ENCODE measurements at places on chromosomes 2 and 18. TPM values are rescaled to one million over a fixed set of nuclear protein-coding genes. Genes with fewer than 3 reads are reported as not detected.

DNA sequence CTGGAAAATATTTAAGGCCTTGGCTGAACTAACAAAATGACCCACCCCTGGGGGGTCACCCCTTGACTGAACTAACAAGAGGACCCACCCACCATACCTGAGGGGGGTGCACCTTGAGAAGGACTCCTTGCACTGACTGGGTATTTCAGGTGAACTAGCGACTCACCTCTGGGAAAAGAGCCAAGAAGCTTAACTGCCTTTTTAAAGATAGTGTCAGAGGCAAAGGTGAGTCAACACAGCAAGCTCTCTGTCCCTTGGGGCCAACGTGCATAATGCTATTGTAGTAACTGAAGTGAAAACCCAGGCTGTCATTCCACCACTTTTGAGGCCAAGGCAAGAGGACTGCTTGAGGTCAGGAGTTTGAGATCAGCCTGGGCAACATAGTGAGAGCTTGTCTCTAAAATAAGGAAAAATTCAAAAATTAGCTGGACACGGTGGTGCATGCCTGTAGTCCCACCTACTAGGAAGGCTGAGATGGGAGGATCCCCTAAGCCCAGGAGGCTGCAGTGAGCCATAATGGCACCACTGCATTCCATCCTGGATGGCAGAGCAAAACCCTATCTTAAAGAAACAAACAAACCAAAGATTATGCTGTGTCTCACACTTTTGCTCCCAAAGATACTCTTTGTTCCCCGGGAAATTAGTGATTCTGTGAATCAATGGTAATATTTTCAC is 36.4 kb upstream of the ZCCHC2 start:
- DNase-seq = peak; percentile 73

DNA sequence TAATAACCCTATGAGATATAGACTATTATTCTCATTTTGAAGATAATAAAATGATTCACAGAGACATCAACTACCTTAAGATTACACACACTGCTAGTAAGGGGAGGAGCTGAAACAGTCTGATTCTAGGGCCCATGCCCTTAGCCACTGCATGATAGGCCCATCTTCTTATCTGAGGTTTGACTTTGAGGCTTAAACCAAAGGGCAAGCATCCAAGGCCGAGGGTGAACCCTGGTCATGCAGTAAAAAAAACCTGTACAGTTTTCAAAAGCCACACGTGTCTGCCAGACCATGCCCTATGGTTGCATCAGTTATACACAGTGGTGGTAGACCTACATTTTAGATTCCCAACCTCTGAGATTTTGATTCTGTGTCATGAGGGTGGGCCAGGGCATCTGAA is 44.8 kb downstream of the POLE4 start:
- DNase-seq = no peak

- DNase-seq = no peak
Observed at GRCh38 chr2:164203131-164203530, 418.2 kb downstream of the GRB14 start.

DNA sequence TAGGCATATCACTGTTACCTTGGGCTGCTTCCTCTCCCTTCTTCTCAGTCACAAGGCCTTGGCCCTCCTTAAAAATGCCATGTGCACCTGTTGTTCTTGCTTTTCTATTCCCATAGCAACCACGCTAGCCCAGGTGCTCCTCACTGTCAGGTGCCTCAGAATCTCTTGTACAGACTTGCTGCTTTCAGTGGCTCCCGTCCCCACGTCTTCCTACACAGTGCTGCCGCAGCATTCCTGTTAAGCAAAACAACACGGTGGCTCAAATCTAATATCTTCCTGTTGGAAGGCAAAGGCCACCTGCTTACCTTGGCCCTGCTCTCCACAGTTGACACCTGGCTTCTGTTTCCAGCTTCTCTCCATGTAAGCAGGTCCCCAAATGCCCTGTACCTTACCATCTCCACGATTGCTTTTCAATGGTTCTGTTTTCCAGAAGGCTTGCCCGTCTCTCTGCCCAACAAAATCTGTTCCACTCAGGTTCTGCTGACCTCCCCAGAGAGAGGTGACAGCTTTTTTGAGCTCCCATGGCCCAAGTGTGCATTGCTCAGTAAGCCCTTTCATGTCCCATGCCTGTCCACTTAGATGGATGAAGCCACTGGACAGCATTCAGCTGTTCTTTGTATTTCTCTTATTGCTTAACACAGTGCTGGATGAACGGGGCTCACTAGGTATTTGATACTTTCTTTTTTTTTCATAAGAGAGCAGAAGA is 240.4 kb downstream of the PRKCE start:
- no peak for DNase-seq

- DNase-seq = no peak
Observed at GRCh38 chr18:39911716-39912115, 2043.3 kb upstream of the PIK3C3 start.

GRCh38 chr2:157414050-157414449 is 29.8 kb downstream of the CYTIP start:
- no peak for DNase-seq

The PTPRN gene
- total RNA-seq = 0.30 TPM

The PROM2 gene
- 0.23 TPM for total RNA-seq

The FKBP1B gene
- total RNA-seq = 1.4 TPM

The TSPYL6 gene
- total RNA-seq = not detected

- no peak for DNase-seq
Observed at GRCh38 chr2:100483895-100484294, 13.6 kb downstream of the NMS start.

The SMPD4 gene
- 78.6 TPM for total RNA-seq

DNA sequence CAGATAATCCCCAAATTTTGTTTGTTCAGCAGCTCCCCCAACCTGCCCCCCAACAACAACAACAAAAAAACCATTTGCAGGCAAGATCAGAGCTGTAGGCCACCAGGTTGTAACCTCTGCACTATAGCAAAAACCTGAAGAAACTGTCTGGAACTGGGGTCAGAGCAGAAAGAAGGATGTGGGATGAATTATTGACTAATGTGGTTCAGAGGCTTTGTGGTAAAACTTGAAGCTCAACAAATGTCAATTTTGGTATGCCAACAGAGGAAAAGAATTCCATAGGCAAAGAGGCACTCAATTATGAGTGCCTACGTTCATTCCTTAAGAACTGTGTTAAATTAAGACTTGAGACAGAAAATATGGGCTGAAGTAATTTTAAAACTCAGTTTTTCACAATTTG is 255.1 kb downstream of the STK39 start:
- no peak for DNase-seq

DNA sequence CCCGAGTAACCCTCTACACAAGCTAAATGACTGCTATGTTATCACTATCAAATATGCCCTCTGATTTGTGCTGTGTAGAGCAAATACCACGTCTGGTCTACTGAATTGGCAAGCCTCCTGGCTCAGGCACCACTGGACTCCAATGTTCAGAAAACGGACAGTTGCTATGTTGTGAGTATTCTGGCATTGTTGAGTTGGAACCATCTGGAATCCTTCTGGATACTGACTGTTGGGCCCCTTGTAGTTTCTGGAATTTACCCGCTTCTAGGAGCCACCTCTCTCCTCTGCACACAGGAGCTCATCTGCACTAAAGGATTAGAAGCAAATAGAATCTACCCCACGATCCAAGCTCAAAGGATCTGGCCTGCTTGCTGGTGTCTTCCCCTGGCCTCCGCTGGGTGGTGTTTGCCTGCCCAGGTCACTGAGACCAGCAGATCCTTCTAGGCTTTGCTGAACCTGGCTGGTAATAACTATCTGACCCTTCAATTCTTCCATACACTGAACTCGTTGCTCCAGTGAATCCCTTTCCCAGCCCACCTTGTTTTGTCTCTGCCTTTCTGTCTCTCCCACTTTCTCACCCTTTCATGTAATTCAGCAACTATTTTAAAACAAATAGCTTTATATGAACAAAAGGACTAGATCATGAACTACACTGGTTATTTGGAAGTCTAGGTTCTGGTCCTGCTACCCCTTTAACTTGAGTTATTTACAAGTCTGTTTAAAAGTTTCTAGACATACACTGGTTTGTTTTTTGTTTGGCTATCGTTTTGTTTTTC is 2.1 kb upstream of the HAAO start:
- DNase-seq = no peak

GRCh38 chr18:9653390-9653789 is 39.0 kb upstream of the PPP4R1 start:
- no peak for DNase-seq

The ALK gene
- not detected for total RNA-seq

GRCh38 chr2:237097911-237098702 is 12.4 kb downstream of the COPS8 start:
- DNase-seq = no peak

The COLEC11 gene
- 0.37 TPM for total RNA-seq

DNA sequence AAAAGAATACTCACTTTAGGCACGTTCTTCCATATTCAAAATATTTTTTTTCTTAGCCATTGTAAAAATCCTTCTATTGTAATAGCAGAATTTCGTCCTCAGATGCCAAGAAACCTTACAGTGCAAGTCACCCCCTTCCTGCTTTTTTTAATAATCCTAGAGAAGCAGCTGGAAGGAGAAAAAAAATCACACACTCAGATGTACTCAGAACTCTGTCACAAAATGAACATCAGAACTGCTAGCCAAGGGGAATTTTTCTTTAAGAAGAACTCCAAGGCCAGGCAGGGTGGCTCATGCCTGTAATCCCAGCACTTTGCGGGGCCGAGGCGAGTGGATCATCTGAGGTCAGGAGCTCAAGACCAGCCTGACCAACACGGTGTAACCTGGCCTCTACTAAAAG is 127.3 kb upstream of the SPATS2L start:
- DNase-seq = no peak

GRCh38 chr2:173027181-173028128 is 48.2 kb upstream of the MAP3K20 start:
- DNase-seq = peak; percentile 87

The ARHGEF33 gene
- total RNA-seq = 0.39 TPM

DNA sequence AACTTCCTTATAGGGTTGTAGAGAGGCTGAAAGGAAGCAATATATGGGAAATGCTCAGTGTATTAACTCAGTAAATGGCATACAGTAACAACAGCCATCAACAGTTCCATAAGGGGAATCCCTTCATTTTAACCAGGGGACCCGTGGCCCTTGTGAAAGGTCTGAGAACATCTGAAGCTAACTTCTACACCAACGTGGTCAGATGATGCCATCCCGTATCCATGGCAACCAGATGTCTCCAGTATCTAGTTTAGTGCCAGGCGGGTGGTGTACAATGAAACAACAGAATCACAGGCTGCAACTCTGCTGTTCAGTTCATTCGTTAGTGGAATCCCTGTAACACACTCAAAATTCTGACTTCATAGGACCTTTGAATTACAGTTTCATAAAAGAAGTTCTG is 162.3 kb downstream of the TGIF1 start:
- DNase-seq = peak; percentile 58

The STK36 gene
- total RNA-seq = 19.3 TPM

The LCT gene
- total RNA-seq = 0.16 TPM

GRCh38 chr2:129402076-129402475 is 577.4 kb upstream of the RAB6C start:
- no peak for DNase-seq

- DNase-seq = no peak
Observed at GRCh38 chr2:41936771-41937463, 110.9 kb upstream of the PKDCC start.
